ENCODE measurements at places on chromosomes 3 and 15.

DNA sequence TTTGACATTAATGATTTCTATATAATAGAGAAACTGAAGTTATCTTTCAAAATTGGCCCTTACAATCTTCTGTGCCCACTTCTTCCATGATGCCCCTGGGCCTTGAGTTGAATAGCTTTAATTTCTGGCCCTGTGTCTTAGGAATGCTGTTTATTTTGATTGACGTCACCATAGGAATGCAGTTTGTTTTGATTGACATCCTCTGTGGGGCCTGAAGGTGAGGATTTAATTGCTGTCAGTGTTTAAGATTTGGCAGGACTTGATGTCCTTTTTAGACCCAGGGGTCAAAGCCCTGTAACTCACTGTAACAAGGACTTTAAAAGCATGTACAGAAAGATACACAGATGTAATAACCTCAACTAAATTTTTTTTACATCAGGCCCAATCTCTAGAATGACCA is 83.3 kb downstream of the GLDN start:
- DNase-seq, result no peak

GRCh38 chr3:79183496-79183895 is 584.3 kb downstream of the ROBO1 start:
- no peak for DNase-seq

DNA sequence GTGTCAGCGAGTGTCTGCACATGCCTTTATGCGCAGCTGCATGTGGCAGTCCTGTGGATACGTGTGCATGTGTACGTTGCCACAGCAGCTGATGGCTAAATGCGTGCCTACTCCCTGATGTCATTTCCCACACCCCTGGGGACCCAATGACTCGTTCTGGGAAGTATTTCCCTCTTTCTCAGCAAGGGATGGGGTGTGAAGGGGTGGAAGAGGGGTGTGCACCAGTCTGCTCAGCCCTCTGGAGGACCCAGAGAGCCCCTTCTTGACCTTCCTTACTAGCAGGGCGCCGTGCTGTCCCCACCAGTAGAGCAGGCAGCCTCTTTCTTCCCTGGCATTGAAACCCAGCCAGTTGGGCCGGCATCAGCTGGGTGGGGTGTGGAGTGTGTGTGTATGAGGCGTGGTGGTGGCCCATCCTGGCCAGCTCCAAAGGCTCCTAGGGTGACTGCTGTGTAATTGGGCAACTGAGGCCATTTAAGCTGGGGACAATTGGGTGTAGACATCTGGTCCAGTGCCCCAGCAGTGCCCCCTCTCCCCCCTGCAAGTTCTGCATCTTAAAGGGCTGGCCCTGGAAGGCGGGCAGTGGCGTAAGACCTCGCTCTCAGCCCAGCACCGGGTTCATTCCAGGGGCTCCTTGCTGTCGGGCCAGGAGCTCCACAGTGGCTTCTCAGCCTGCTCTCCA is 19.2 kb downstream of the SNX33 start:
- DNase-seq, result peak; percentile 75

- DNase-seq, result no peak
Measured at GRCh38 chr3:187976365-187976900, 177.5 kb upstream of the LPP start.

DNA sequence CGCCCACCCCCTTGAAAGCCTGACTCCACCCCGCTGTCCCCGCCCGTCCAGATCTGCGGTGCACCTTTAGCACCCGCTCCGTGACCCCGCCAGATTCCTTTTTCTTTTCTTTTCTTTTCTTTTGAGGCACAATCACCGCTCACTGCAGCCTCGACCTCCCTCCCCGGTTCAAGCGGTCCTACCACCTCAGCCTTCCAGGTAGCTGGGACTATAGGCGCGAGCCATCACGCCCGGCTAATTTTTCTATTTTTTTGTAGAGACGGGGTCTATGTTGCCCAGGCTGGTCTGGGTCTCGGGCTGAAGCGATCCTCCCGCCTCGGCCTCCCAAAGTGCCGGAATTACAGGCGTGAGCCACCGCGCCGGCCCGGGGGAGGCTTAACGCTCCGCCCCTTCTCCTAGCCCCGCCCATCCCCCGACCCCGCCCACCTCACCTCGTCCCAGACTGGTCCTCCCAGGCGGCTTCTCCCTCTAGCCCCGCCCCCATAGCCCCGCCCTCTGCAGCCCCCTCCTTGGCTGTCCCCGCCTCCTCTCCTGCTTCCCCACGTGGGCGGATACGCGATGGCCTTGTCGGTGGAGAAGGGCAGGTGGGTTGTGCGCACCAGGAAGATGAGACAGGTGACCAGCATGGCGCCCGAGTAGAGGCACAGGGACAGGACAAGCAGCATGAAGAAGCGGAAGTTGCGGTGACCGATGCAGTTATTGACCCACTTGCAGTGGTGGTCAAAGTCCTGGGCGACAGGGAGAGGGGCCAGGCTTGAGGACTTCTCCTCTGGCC is 3.2 kb downstream of the ZDHHC19 start:
- peak; percentile 88 for DNase-seq

- no peak for DNase-seq
Measured at GRCh38 chr3:158267015-158267414, 157.1 kb downstream of the RSRC1 start.

GRCh38 chr15:58742022-58742813 is 7.3 kb downstream of the ADAM10 start:
- no peak for DNase-seq

DNA sequence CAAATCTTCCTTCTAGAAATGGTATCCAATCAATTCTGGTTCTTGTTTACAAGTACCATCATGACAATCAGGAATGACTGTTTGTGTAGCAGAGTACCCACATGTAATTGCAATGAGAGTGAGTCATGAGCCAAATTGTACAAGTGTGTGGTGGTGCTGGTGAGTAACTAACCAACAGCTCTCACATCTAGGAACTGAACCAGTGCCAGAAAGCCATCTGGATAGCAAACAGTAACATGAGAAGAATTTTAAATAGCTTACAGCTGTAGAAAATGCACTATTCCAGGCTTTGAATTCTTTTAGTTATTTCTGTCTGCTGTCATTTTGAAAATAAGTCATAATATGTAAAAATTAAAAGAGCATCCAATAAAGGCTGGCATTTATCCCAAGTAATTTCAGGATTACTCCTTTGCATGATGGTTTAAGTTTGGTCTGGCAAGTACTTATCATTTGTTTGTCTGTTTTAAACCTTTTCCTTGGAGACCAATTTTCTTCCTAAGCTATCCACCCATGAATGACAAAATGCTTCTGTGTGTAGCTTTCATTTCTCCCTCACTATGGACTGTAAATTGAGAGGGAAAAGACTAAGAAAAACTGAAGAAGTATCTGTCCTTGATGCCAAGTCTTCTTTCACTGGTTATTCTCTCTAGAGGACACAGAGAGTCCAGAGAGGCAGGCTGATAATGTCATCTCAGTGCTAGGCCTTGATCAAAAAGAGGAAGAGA is 60.0 kb downstream of the PIK3CB start:
- DNase-seq, result no peak

DNA sequence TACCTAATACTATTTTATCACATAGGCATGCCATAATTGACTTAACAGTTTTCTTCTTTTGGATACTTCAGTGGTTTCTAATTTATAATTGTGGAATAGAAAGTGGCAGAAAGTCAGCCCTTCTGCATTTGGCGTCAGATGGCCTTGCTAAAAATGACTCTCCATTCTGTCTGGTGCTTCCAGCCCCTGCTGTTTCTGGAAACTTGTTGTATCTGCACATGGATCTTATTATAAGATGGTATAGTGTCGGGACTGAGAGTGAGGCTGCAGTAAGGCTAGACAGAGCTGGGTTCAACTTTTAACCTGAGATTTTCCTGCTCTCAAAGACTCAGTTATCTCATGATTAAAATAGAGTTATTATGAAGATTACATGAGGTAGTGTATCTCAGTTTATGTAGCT is 74.8 kb upstream of the WDR72 start:
- no peak for DNase-seq

DNA sequence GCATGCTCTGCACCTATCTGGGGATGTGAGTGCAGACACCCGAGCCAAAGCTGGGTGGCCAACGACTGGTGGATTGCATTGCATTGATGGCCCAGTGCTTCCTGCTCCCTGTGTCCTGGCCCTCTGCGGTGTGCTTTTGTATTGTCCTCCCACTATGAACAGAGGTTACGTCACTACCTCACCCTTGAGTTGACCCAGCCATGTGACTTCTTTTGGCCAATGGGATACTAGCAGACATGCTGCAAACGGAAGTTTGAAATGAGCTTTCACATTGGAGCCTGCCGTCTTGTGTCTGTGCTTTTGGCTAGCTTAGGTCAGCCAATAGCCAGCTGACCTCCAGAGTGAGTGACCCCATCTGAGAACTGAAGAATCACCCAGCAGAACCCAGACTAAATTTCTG is 15.3 kb upstream of the TBC1D21 start:
- no peak for DNase-seq

- DNase-seq, result no peak
Measured at GRCh38 chr3:27625864-27626263, 96.3 kb downstream of the EOMES start.

GRCh38 chr15:101326462-101327146 is 31.6 kb upstream of the SNRPA1 start:
- DNase-seq, result no peak

DNA sequence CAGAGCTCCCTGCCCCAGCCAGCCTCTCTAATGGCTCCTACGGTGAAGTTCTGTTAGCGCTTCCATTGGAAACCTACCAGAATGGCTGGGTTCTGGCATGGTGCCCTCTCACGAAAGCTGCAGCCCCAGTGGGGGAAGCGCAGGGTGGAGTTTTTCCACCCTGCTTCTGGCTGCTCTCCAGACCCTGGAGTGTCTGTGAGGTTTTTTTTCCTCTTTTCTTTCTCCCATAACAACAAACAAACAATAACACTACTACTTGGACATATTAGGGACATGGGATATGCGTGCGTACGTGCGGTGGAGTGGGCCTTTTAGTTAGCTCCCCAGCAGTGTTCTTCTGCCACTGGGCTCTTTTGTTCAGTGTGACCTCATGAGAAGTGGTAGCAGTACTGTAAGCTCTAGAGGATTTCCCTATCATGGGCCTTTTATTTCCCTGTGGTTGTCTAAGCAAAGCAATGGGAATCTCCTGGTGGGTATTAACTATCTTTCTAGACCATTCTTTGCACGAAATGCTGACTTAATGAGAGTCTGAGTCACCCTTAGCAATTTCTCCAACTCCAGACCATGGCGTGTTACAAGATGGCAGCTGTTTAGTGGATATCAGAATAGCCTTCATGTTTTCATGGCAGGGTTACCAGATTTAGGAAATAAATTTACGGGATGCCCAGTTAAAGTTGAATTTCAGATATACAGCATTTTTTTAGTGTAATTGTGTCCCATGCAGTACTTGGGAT is 161.9 kb downstream of the FNDC3B start:
- DNase-seq, result no peak

- no peak for DNase-seq
Measured at GRCh38 chr3:197174927-197175326, 123.5 kb downstream of the DLG1 start.

- DNase-seq, result no peak
Measured at GRCh38 chr15:83656192-83656591, 2.3 kb downstream of the ADAMTSL3 start.

- no peak for DNase-seq
Measured at GRCh38 chr3:133531981-133532380, 41.5 kb upstream of the CDV3 start.

GRCh38 chr15:74212494-74212893 is 9.9 kb upstream of the STRA6 start:
- DNase-seq, result no peak

GRCh38 chr3:79326642-79327041 is 441.2 kb downstream of the ROBO1 start:
- no peak for DNase-seq

GRCh38 chr3:43695863-43696262 is 5.1 kb downstream of the ABHD5 start:
- DNase-seq, result no peak

DNA sequence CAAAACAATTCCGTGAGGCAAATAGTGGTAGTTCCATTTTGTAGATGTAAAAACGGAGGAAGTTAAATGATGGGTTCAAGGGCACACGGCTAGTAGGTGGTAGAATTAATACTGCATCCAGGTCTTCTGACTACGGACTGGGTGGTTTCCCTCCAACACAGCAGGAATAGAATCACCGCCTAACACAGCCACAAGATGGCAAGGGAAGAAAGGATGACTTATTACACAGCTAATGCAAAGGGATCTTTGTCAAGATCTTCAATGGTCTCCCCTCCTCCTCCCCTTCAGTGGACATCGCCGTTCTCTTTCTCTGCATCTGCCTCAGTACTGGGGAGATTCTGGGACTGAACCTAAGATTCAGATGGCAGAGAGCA is 524 bp upstream of the TOPBP1 start:
- DNase-seq, result peak; percentile 32

GRCh38 chr3:141969711-141970110 is 93.3 kb downstream of the ATP1B3 start:
- no peak for DNase-seq

GRCh38 chr3:189121092-189121491 is 50.7 kb upstream of the TPRG1 start:
- no peak for DNase-seq

DNA sequence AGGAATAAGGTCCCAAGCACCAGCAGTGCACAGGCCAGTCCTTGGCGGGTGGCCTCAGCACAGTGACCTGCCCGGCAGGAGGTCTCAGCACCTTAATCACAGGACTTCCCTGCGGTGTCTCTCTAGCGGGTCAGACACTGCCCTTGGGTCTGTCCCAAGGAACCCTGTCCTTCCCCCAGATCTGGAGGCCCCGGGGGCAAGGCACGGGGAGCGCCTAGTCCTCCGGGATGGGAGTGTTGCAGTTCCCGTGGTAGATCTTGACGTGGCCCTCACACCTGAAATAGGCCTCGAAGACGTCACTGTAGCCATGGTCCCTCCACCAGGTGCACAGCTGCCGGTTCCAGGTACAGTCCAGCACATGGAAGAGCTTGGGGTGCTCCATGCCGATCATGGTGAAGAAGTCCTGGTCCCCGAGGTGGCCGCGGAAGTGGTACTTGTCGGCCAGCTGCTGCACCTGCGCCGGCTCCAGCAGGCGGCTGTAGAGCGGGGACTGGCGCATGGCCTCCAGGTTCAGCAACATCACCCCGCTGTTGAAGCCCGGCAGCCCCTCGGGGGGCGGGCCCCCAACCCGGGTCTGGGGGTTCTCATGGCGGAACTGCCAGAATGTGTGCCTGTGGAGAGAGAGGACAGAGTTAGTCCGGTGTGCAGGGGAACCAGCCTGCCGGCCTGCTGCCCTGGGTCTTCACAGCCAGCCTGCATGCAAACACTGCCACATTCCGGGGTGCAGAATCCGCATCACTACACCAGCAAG is 201.3 kb downstream of the XXYLT1 start:
- no peak for DNase-seq

- DNase-seq, result no peak
Measured at GRCh38 chr3:14262212-14262611, 83.6 kb downstream of the LSM3 start.

DNA sequence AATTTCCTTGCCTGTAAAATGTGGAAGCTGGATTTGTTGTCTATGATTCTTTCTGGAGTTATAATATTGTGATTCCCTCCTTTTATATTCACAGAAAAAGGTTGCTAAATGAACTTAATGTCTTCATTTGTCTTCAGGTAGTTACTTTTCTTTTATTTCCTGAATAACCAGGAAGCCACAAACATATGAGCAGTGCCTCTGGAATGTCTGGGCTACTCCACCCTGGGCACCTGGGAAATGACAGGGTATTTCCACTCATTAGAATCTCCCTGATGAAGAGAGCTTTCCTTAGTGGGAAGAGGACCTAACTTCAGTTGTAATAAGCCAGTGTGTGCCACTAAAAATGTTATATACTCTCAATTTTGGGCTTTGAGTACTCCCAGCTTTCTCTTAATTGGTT is 3.8 kb upstream of the SLMAP start:
- DNase-seq, result no peak

GRCh38 chr15:93185796-93186195 is 96.8 kb upstream of the RGMA start:
- DNase-seq, result no peak

All from 8988T (cell line).